SK-N-DZ (cell line): ENCODE measurements at places on chromosomes 4 and X.

- DNase-seq = no peak
Observed at GRCh38 chr4:126772662-126773061, 860.1 kb upstream of the INTU start.

GRCh38 chr4:78749972-78750727, 26.0 kb upstream of the BMP2K start:
- no peak for DNase-seq

- DNase-seq = no peak
Observed at GRCh38 chr4:7744142-7744804, 195.4 kb downstream of the AFAP1 start.

- no peak for DNase-seq
Observed at GRCh38 chrX:28888416-28888815, 301.2 kb downstream of the IL1RAPL1 start.

GRCh38 chr4:98290511-98290910, 29.3 kb downstream of the RAP1GDS1 start:
- no peak for DNase-seq

- DNase-seq = no peak
Observed at GRCh38 chr4:159178151-159178546, 75.3 kb downstream of the RAPGEF2 start.

DNA sequence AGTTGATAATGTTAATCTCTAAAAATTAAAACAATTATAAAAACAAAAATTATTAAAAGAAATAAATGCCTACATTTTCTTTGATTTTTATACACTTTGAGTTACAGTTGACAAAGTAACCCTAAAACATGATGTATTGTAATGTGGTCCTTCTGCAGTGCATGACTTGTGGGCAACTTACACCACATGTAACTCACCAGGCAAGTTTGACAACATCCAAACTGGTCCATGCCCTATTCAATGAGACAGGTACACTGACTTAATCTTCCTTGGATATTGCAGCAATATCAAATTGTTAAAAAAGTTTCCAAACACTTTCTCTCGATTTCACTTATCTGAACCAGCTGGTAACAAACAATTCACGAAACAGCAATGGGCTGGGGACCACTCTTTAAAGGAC, 81.5 kb downstream of the FTHL17 start:
- DNase-seq = no peak

GRCh38 chrX:72348247-72348979, 42.7 kb upstream of the CITED1 start:
- no peak for DNase-seq

- no peak for DNase-seq
Observed at GRCh38 chrX:17520016-17520615, 145.1 kb downstream of the NHS start.

DNA sequence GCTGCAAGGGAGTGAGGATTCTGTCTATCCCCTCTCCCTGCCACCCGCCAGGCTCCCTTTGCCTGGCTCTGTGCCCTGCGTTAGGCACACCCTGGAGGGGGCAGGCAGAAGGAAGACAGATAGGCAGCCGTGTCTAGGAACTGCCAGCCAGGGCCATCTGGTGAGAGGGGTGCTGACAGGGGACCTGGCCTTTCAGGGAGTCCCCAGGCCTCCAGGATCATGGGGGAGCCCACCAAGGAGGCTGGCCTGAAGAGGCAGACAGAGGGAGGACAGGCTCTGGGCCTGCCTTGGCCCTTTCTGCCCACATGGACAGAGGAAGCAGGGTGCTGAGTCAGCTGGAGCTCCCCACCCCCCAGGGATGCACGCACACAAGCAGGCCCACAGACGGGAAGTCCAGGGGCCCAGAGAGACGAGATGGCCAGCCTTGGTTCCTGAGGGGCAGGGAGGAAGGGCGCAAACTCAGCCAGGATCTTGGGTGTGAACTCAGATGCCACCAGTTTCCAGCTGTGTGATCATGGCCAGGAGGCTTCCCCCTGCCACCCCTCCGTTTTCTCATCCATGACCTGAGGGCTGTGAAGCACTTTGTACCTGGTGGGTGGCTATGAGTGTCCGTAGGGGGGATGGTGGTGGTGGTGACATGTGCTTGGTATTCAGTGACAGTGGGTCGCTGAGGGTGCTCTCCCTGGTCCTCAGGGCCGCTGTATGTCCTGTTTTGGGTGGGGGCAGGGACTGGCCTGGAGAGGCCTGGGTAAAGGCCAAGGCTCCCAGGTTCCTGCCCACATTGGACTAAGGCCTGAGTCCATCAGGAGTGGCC, 1.8 kb downstream of the SH3BP2 start:
- DNase-seq = no peak

DNA sequence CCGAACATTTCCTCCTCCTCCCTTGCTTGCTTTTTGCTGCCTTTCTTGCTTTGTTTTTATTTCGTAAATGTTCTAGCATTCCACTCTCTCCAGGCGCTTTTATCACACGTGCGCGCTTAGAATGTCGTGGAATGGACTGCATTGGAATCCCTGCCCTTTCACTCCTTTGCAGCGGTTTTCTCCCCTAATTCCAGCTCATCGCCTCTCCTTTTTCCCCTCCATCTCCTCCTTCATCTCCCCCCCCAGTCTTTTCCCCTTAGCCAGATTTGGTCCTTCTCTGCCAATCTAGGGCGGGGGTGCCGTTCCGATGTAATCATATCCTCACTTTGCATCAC, 579 bp downstream of the OGT start:
- no peak for DNase-seq

DNA sequence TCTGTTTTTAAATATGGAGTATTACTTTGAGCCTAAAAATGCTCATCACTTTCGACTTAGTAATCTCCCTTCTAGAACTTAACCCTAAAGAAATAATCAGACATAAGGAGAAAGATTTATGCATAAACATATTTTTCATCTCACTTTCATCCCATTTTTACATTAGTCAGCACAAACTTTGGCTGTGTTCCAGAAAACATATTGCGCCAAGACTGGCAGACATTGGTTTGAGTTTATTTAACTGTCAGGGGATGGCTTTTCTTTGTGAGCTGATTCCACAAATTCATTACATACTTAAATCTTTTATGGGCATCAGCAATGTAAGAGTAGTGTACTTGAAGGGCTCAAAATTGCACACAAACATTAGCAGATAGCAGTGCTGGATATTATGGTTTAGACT, 23.7 kb downstream of the MAOA start:
- DNase-seq = no peak

- DNase-seq = no peak
Observed at GRCh38 chr4:122577189-122577553, 43.7 kb downstream of the IL21 start.
